Fibroblast of villous mesenchyme (primary cell): ENCODE measurements at places on chromosomes 2 and 18.
A peak's percentile ranks its signal among the peaks of the same experiment; 100 is the strongest.

DNA sequence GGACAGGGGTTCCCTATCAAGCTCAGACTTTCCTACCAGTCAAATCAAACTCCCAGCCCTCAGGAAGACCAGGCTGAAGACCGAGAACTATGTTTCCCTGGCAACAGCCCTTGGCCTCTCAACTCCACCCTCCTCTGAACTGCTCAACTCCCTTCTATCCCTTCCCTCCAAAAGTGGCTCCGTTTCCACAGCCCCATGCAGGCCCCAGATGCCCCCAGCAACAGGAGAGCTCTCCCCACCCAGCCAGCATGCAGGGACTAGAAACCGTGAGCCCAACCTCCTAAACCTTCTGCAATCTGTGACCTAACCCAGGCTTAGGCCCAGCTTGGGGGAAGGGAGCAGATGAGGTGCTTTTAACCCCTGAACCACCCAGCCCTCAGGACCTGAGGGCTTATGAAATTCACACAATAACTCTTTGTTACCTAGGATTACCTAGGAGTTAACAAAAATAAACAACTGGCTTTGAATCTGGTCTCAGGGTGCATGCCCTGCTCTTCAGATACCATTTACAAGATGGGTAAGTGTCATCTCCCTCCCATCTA, 87.2 kb downstream of the BCL11A start:
- no peak for DNase-seq

DNA sequence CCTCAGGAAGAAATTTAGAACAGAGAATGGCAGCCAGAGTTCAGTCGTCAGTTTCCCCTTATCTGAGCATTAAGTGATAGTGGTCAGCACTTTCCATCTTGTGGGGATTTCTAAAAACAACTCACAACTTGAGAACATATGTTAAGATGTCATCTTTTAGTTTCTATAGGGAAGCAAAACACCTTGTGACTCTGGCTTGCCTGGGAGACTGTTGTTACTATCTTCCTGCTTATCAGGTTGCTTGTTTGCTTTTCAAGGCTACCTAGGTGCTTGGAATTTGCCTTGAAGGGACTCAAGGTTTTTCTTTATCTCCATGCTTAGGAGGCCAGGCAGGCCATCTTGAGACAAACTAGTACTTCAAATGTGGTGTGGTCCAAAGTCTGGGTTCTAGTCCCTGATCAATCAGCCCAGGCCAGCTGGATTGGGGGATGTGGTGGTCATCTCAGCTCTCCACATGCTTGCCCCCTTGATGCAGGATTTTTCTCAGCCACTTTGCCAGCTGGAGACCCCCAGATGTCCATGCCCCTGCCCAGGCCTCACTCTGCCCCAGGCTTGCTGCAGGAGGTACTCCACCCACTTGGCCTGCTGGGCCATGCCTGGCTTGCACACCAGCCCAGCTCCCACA, 125.9 kb downstream of the LYPD1 start:
- DNase-seq: no peak

DNA sequence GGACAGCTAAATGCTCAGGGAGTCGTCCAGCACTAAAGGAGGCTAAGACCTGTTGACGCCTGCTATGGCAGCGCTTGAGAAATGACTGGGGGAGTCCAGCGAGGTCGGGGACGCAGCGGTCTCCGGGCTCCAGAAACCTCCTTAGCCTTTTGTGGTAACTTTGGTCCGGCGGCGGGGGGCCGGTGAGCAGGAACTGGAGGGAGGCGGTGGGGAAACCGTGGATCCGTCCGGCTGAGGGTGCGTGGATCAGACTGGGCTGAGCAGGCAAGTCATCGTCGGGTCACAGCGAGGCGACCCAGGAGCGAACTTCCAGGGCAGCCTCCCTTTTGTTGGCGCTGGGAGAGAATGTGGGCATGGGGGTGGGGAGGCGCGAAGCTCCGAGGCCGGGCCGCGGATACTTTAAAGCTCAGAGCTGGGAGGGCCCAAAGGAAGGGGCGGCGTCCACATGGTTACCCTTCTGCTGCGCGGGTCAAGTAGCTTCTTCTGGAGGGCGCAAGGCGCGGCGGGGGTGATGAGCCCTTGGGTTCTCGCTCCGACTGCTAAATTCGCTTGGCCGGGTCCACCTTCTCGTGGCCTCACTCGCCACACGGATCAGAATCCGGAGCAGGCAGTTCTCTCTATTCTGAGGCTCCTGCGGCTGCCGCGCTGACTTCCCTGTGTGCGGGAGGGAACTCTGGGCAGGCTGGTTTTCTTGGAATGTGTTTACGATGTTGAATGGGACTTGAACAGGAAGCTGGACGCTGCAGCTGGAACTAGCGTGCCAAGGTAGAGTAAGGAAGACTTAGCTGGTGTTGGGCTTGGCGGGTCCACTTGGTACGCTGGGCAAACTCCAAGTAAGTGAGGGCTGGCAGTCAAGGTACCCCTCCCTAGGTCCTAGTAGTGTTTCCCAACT, 920 bp downstream of the GULP1 start:
- DNase-seq: peak; percentile 91

DNA sequence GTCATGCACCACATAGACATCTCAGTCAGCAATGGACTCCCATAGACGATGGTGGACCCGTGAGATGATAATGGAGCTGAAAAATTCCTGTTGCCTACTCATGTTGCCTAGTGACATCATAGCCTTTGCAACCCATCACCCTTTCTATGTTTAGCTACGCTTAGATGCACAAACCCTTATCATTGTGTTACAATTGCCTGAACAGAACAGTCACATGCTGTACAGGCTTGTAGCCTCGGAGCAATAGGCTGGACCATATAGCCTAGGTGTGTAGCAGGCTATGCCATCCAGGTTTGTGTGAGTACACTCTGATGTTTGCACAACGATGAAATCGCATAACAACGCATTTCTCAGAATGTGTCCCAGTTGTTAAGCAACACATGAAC, 221.6 kb downstream of the ALPK2 start:
- no peak for DNase-seq

DNA sequence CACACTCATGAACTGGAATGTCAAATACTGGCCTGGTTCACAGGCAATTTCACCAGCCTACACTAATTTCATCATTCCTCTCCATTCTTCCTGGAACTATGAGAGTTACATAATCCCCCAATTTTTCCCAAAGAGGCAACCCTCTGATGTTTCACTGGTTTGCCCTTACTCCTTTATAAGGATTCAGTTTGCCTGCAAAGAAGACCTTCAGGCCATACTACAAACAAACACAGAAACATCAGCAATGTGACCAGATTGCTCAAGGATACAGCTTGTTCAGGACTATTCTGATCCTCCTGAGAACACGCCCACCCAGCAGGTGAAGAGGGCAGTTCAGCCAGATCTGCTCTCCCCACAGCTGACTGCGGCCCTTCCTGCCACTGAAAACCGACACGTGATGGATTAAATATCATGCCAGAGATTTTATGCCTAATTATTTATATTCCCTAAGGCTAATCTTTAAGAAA, 215.5 kb downstream of the ETAA1 start:
- peak; percentile 79 for DNase-seq

DNA sequence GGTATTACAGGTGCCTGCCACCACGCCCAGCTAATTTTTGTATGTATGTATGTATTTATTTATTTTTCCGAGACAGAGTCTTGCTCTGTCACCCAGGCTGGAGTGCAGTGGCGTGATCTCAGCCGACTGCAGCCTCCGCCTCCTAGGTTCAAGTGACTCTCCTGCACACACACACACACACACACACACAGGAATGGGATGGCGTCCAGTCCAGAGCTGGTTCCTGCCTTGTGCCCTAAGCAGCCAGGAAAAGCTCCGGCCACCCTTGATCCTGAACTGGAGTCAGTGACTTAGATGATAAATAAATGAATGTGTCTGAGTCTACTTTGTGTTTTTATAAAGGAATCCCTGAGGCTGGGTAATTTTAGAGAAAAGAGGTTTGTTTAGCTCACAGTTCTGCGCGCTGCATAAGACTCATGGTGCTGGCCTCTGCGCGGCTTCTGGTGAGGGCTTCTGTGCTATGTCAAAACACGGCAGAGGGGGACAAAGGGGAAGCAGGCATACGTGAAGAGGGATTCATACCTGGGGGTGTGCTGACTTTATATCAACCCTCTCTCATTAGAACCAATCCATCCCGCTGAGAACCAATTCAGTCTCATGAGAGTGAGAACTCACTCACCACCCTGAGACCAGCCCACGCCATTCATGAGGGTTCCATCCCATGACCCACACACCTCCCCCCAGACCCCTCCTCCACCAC, 59.7 kb upstream of the PHLPP1 start:
- DNase-seq: no peak

DNA sequence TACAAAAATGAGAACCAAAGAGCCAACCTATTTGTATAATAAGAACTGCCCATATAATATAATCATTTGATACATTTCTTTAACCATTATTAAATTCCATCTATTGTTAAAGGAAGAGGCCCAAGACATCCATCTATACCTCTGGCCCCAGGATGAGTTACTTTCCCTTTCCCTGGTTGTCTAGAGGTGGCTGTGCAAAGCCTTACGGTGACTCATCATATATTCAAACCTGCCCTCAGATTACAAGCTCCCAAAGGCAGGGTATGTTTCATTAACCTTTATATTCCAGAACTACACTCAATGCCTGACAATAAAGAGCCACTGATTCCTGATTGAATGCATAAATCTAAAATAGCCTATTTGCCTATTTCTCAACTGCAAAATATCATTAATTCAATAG, 105.8 kb upstream of the PID1 start:
- no peak for DNase-seq

- DNase-seq: no peak
These were observed 820.2 kb upstream of the SALL3 start for GRCh38 chr18:78159397-78159796.

DNA sequence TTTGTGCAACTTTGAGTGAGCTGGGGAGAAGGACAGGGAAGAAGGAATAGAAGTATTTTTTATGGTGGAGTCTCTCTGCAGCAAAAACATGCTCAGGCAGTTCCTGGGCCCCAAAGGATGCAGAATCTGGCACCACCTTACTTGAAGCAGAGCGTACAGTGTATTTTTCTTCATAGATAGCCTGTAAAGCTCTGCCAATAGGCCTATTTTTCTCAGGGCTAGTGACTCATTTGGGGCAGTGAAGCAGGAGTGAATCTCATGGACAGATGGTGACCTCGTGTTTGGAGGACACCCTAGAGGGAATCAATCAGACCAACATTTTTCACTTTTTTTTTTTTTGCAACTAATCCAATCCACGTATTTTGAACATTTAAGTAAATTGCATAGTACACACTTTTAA, 268.1 kb upstream of the CXCR4 start:
- DNase-seq: peak; percentile 8

DNA sequence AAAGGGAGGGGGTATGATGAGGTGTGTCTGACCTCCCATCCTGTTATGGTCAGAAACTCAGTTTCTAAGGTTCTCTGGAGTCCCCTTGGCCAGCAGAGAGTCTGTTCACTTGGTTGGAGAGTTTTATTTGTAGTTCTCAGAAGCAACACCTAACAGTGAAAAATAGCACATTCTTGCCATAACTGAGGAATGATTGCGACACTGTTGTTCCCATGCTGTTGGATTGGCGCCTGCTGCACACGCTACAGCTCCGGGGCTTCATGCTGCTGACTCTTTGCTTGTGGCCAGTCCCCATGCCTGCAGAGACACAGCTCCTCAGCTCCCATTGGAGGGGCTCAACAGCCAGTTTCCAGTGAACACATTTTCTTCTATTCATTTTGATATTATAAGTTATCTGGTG, 42.1 kb downstream of the TPGS2 start:
- peak; percentile 79 for DNase-seq

- DNase-seq: no peak
These were observed 411 bp downstream of the NARS1 start for GRCh38 chr18:57621246-57621604.

- DNase-seq: no peak
These were observed 573 bp downstream of the WDR7 start for GRCh38 chr18:56651771-56652092.

DNA sequence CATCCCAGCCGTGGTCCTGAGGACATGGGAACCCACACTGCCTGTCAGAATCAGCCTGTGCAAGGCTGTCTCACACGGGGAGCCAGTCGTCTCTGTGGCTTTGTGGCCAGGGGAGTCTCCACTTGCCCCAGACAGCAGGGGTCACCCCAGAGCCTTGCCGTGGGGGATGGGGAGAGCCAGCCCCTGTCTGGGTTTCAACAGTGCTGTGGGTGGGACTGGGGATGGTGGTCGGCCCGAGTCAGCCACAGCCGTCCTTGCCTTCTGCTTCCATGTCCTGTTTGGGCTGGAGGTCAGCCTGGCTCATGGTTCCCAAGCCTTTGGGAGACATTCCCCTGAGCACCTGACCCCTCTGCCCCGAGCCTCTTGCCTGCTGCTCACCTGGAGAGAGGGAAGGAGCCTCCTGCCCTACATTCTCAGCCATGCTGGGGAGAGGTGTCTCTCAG, 19.6 kb downstream of the GPR35 start:
- no peak for DNase-seq

DNA sequence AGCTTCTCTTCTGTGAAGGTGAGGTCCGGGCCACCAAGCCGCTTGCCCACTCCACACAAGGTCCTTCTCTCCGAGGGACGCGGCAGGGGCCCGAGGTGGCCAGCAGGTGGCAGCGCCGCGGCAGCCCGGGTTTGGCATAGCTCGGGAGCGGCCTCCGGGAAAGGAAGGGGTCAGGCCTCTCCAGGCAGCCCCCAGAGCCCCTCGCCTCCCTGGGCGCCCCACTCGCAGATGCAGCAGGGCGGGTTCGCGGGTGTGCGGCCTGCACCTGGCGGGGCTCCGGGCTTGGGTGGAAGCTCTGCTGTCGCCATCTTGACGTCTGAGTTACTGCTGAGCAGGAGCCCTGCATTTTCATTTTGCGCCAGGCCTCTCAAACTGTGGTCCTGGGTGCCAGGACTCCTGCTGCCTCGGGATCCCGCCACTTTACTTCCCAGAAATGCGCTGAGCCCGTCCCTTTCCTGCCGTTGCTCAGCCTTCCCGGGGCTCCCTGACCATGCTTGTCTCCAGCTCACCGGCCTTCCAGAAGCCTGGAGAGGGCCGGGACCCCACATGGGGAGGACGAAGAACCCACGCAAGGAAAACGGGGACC, 18.6 kb upstream of the NCL start:
- DNase-seq: peak; percentile 55
